Lung microvascular endothelial cell (primary cell): ENCODE measurements at places on chromosomes 5 and 9. TPM values are rescaled to one million over a fixed set of nuclear protein-coding genes. Genes with fewer than 3 reads are reported as not detected.
A peak's percentile ranks its signal among the peaks of the same experiment; 100 is the strongest.

The SNAPC4 gene
- 3.0 and 3.7 TPM in 2 replicates for total RNA-seq

The FOXD4L4 gene
- under 0.01 TPM in 2 replicates for total RNA-seq

GRCh38 chr5:88142886-88143692, 125.6 kb downstream of the TMEM161B start:
- no peak for DNase-seq

DNA sequence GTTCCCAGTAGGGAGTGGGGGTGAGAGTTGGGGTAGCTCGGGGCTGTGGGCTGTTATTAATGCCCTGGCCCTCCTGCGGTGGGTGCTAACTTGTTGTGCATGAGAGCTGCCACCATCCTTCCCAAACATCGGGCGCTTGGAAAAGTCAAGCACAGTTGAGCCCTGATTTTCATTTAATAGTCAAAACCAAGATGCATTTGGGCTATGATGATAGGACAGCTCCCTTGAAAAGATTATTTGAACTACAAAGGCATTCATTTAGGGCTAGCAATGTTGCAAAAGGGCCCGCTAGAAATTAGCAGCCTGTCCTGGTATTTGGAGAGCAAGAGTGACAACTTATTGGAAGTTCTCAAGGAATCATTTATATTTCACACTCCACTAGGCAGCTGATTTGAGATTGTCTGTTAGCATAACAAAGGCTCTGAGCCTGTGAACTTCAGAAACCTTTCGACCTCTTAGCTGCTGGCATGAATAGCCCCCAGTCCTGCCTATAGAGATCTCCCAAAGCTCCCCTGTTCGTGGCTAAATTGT, 128.2 kb upstream of the TMEM161B start:
- no peak for DNase-seq

DNA sequence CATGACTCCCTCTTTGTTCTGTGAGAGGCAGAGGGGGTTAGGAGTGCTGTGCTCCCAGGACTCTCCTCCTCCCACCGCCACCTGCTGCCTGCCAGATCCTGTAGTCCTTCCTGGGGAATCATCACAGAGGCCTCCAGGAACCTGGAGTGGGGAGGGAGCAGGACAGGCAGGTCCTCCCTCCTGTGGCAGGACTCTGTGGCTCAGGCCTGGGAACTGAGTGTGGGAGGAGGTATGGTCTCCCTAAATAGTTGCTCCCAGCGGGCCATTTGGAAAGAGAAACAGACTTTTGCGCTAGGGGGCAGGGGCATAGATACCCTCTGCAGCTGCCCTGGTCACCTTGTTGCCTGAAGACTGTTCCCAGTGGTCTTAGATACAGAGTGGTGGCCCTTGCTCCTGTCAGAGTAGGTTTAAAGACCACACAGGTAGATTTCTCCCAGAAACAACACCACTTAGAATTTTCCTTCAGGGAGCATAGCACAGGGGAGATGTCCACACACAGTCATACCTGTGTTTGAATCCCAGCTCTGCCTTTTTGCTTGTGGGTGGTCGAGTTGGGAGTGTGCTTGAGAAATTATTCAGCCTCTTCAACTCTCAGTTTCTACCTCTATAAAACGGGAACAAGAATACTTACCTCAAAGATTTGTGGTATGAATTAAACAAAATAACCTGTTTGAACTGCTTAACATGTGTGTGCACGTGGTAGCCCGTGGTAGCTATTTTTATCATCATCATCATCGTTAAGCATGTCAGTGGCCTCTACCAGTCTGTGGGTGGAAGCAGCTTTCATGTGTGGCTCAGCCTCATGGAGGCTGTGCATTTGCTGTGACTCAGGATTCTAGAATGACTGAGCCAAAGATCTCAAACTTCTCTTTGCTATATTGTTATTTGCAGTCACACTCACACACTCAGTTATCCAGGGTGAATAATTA, 55.8 kb downstream of the SLC22A5 start:
- DNase-seq: peak; percentile 75
